ENCODE measurements at places on chromosomes 13 and 19.

GRCh38 chr19:40756502-40757110 lies 5.6 kb downstream of the SNRPA start:
- no peak for DNase-seq

- DNase-seq: no peak
Measured at GRCh38 chr19:19914596-19914995, 13.8 kb downstream of the ZNF93 start.

DNA sequence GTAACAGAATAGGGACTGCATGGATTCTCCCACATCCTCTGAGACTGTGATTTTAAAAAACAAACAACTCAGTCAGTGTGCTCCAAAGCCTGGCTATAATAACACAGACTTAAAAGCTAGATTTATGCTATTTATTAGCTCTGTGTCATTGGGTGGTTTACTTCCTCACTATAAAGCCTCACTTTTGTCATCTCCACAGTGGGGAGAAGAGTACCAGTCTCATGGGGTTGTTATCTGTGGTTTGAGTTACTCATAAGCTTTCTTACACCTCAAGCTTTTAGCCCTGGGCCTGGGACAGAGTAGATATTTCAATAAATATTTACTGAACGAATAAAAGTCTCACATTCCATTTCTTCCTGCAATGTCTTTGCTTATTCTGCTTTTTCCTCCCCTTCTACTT lies 5.3 kb downstream of the RNASEH2B start:
- peak; percentile 15 for DNase-seq

GRCh38 chr19:2043961-2044708 lies 6.9 kb downstream of the MKNK2 start:
- no peak for DNase-seq

DNA sequence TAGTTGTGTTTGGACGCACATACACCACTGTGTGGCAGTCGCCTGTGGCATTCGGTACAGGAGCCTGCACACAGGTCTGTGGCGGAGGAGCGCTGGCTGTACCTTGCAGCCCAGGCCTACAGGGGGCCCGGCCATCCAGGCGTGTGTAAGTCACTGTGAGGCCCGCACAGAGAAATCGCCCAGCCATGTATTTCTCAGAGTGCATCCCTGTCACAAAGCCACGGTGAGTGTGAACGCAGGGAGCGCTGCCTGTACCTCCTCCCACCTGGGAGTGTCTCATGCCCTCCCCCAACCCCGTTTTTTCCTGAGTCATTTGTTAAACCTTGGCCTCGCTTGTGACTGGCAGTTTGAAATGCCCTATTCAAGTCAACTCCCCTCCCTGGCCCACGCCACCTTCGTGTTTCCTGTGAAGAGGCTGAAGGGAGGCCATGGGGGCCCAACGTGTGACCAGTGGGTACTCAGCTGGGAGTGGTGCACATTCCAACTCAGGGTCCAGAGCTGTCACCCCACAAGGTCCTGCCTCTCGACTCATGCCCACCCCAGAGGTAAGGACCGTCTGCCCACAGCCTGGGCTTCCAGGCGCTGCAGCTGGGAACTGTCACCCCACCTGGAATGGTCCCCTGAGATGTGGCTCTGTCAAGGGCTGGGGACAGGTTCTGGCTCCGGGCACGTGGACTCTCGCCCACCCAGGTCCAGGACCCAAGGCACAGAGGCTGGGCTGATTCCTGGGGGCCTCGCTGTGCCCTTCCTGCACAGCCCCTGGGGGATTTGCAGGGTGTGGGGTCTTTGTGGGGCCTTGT lies 11.6 kb upstream of the RASA3 start:
- no peak for DNase-seq

GRCh38 chr13:109779876-109780510 lies 6.4 kb downstream of the IRS2 start:
- DNase-seq: no peak

- no peak for DNase-seq
Measured at GRCh38 chr13:102642029-102642428, 45.2 kb downstream of the TPP2 start.

- DNase-seq: no peak
Measured at GRCh38 chr13:95185851-95186250, 115.4 kb downstream of the ABCC4 start.

DNA sequence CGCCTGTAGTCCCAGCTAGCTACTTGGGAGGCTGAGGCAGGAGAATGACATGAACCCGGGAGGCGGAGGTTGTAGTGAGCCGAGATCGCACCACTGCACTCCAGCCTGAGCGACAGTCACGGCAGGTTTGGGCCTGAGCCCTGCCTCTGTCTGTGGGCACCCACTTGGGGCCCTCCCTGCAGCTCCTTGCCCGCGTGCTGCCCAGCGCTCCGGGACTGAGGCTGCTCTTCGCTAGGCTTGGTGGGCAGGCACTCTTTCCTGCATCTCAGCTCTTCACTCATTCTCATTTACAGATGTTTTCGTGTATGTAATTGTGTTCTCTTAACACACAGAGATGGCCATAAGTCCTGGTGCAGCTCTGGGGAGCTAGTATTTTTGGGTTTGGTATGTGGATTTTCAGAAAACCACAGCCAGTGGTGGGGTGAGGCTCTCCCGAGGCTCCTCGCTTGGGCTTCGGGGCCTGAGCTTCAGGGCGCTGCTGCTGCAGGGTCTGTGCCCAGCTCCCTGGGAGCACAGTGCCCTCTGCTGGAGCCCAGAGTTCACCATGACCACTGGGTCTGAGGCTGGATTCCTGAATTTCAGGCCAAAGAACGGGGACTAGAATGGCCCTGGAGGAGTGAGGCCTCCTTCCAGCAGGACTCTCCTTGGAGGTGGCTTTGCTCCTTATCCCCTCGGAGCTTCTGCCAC lies 15.2 kb downstream of the UPF1 start:
- DNase-seq: peak; percentile 90

- no peak for DNase-seq
Measured at GRCh38 chr13:72151241-72151640, 284.2 kb upstream of the DACH1 start.

- DNase-seq: no peak
Measured at GRCh38 chr19:52034051-52034728, 6.0 kb upstream of the ZNF614 start.

DNA sequence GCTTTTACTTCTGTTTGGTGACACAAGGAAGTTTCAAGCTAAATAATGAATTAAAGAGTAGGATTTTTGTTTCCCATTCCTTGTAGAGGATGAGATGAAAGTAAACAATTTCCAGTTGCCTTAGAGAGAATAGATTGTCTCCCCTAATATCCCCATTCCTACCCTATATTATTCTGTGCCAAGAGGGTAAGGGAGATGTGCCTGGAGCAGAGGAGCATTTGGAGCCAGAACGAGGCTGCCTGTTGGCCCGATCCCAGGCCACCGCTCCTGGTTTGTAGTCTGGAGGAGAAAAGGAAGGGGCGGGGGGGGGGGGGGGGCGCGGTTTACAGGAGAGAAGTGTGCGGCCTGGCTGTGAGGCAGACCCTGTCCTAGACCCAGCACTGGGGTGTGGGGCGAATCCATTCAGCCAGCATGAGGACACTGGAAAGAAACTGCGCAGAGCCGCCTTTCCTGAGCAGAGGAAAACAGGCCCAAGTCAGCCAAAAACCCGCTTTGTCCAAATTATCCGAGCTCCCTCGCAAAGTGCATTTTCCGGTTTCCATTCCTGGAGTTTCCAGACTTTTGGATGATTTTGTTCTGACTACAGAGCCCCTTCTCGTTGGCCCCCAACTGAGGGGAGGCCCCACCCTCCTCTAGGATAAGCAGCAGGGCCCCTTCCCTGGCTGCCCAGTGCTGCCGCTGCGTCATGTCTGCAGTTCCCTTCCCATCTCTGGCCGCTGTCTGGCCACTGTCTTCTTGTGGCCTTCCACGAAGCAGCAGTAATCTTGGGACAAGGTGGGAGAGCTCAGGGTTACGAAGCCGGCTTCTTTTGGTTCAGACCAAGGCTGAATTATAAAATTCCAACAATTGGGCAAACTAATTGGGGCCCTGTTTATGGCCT lies 23.0 kb downstream of the NFIX start:
- no peak for DNase-seq

DNA sequence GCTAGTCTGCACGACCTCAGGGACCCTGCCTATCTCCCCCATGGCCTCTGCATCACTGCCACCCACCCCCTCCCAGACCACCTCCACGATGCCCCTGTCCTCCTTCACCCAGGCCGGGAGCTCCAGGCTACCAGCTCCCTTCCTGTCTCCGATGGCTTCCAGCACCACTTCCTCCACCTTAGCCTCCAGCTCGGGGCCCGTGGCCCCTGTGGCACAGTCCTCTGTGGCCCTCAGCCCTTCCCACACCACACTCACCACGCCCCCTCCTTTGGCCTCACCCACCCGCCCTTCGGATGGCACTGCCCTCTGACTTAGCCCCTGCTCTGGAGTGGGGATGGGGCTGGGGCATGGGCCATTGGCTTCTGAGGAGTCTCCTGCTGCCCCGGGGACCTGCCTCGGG lies 7.2 kb downstream of the PALM3 start:
- DNase-seq: no peak

GRCh38 chr13:43874504-43875092 lies 4.9 kb downstream of the CCDC122 start:
- no peak for DNase-seq

GRCh38 chr19:8242211-8242821 lies 33.1 kb downstream of the CERS4 start:
- no peak for DNase-seq

DNA sequence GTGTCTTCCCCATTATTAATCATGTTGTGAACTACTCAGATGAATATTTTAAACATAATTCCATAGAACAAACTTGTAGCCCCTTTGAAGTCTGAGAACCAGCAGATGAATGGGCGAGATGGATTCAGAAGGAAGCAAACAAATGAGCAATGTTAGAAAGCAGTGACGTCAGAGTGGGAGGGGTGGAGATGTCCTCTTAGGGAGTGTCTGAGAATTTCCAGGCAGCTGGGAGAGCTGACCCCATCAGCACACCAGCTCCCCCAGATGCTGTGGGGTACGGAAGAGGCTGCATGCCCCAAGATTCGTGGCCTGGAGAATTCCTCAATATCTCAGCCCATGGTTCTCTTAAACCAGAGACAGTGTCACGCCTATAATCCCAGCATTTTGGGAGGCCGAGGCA lies 68.6 kb downstream of the DPF1 start:
- DNase-seq: peak; percentile 51

- DNase-seq: no peak
Measured at GRCh38 chr13:23622985-23623384, 52.8 kb downstream of the TNFRSF19 start.

DNA sequence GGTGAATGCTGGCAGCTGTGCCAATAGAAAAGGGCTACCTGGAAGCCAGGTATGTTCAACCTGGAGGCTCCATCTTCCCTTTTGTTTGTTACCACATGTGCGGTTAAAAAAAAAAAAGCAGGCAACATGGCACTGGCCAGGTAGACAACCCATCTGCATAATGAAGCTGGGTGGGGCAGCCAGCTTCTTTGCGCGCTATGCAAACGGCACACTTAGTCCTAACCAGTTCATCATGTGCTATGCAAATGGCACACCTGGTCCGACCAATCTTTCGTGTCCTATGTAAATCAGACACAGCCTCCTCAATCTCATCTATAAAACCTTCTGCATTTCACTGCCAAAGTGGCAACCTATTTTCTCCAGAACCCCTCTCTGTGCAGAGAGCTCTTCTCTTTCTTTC lies 11.3 kb upstream of the IGSF23 start:
- DNase-seq: no peak

- DNase-seq: no peak
Measured at GRCh38 chr19:36392916-36393673, 14.1 kb upstream of the ZFP14 start.

GRCh38 chr19:10538204-10538983 lies 5.3 kb upstream of the ATG4D start:
- DNase-seq: no peak

GRCh38 chr19:662207-662961 lies 630 bp downstream of the RNF126 start:
- DNase-seq: peak; percentile 58

DNA sequence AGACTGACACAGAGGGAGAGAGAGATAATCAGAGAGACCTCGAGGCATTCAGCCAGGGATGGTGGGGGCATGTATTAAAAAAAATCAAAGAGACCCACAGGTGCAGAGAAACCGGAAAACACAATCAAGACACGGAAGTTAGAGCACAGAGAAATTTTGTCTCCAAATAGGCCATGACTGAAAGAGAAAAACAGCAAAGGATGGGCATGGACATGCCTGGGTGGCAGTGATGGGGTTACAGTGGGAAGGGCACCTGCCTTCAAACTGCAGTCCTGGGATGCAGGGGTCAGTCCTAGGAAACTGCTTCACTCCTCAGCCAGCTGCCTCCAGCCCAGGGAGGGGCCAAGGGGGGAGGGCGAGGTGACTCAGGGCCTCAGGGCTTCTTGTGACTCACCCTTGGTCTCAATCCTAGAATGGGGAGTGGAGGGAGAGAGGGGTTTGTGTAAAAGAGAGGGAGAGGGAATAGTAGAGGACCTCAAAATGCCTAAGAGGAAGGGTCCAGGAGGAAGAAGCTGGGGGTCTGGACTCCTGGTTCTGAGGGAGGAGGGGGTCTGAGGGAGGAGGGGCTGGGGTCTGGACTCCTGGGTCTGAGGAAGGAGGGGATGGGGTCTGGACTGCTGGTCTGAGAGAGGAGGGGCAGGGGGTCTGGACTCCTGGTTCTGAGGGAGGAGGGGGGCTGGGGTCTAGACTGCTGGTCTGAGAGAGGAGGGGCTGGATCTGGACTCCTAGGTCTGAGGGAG lies 3.6 kb upstream of the KCNN4 start:
- DNase-seq: peak; percentile 90

DNA sequence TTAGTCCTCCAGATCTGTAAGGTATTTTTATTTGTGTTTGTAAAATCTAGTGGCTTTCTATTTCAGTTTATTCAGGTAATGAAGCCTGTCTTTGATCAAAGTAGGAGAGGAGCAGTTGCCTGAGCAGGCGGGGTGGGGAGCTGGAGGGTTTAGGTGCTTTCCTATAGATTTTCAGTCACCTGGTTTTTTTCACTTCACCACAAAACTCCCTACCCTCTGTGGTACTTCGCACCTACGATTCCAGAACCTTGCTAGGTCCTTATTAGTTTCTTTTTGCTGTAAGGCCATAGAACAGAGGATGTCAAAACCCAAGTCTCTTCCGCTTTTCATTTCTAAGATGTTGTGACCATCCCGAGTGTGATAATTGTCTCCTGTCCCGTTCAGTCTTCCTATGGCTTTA lies 26.6 kb downstream of the SLAIN1 start:
- DNase-seq: no peak

GRCh38 chr13:27605610-27606200 lies 14.6 kb downstream of the LNX2 start:
- DNase-seq: no peak

GRCh38 chr19:35824150-35824549 lies 11.5 kb upstream of the PRODH2 start:
- DNase-seq: no peak

- DNase-seq: no peak
Measured at GRCh38 chr13:42017264-42017663, 31.2 kb upstream of the DGKH start.

DNA sequence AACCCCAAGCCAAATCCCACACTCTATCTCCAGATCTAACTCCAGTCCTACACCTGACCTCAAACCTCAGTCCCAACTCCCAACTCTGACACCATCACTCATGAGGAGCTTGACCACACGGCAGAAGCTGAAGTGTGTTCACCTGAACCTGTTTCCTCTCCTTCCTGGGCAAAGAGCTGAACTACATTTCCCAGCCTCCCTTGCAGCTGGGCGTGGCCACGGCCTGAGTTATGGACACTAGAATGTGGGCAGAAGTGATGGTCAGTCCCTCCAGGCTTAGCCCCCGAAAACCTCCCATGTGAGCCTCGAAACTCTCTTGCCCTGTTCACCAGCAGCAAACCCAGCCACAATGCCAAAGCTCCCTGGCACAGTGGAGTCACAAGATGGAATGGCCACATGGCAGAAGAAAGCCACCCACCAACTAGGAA lies 19.5 kb upstream of the MEIS3 start:
- no peak for DNase-seq

- no peak for DNase-seq
Measured at GRCh38 chr19:54128441-54128725, 9.2 kb upstream of the CNOT3 start.
